Mesothelial cell of epicardium (in vitro differentiated cells): ENCODE measurements at places on chromosomes 3 and 15.
A peak's percentile ranks its signal among the peaks of the same experiment; 100 is the strongest.

DNA sequence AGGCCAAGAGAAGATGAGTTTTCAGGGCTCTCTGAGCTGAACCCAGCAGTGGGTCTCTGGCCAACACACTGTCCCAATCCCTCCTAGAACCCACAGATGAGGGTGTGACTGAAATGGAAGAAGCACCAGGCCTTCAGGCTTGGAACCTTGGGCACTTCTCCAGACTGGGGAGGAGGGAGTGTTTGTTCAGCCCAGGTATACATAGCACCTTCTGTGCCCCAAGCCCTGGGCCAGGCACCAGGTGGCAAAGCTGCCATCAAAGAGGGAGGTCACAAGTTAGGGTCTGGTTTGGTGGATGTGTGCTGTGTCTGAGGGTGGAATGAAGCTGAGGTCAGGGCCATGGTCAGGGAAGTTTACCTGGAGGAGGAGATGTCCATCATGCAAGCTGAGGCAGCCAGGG is 15.8 kb upstream of the RHO start:
- DNase-seq, result no peak

- DNase-seq, result no peak
Observed at GRCh38 chr15:74040109-74040850, 42.1 kb downstream of the GOLGA6A start.

DNA sequence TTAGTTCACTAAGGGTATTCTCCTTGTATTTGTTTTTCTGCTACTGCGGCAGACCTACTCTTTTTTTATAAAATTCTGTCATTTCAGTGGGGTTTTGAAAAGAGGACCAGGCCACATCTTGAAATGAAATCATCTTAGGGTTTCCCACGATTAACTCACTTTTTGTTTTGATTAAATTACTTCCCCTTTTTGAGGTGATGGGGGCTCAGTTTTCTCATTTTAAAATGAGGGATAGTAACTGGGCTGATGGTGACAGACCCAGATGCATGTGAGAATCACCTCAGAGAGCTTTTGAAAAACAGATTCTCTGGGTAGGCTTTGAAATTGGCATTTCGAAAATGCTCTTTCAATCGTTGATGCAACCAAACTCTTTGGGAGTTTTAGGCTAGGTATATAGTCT is 24.2 kb downstream of the UBE2Q2 start:
- DNase-seq, result no peak

- peak; percentile 58 for DNase-seq
Observed at GRCh38 chr15:57667171-57667849, 39.2 kb upstream of the POLR2M start.

DNA sequence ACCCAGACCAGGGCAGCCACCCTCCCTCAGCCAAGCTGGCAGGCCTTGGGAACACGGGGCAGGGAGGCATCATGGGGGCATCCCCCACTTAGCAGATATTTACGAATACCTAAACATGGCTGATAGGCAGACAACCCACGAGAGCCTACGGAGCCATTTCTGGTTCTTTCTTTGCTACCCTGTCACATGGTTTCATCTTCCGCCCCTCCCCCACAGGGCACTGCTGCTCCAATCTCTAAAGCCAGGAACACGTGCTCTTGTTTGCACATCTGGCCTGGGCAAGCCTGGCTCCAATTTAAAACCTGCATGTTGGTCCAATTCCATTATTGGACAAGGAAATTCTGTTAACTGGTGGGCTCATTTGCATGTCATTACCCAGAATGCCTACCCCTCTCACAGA is 447.4 kb upstream of the NR2F2 start:
- no peak for DNase-seq

DNA sequence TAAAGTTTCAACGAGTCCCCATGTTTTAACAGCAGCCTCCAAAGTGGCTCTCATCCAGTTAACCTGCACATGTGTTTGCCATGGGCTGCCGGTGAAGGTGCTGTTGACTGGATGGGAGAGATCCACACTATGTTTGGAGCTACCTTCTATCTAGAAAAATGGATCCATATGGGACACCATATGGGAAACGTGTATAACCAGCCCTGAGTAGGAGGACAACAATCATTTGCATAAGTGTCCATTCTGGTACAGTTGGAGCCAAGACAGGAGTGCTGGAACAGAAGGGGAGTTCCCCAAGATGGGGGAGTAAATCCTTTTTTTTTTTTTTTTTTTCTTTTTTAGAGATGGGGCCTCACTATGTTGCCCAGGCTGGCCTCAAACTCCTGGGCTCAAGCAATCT is 36.6 kb downstream of the MKRN2 start:
- DNase-seq, result no peak

DNA sequence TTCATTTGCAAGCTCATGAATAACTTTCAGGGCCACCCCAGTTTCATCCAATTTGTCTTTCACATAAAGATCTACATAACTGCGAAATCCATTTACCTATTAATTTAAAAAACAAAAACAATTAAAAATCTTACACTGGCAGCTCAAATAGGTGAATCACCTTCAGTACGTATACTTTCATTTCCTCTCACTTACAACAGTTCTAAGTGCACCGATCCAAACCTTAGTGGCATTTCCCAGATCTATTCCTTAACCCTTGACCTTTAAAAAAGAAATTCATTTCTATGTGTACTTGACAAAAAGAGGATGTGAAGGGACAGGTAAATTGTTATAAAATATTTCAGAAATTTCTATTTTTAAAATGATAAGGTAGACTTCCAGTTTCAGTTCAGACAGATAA is 30.8 kb downstream of the TOP2B start:
- no peak for DNase-seq

GRCh38 chr3:35944926-35945710 is 305.8 kb downstream of the ARPP21 start:
- no peak for DNase-seq

GRCh38 chr15:93290618-93290946 is 201.6 kb upstream of the RGMA start:
- no peak for DNase-seq

DNA sequence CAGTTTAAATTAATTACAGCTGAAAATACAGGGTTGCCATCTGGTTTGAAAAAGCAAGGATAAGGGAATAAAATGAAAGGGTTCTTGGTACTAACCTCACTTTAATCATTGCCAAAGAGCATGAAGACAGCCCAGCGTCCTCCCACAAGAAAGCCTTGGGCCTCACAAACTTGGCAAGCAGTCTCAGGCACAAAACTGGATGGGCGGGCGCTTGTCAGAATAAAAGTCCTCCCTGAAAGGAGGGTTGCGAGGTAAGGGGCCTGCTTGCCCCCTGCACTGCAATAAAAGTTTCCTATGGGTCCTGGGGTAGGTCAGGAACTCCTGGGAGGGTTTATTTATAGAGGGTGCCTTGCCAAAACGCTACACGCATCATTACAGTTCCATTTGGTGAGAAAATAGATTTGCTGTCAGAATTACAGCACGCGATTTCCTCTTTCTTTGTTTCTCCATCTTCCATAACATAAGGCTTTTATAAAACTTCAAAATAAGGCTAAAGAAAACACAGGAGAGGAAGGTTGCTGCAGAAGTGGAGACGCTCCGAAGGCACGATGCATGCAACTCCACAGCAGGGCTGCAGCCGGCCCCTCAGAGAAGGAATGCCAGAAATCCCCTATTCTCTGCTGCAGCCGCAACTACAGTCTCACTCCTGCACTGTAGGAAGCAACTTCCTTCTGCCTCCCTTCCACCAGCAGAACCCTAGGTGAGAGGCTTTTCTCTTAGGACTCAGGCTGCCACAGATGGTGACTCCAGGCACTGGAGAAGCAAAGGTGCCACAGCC is 61.3 kb downstream of the VGLL4 start:
- no peak for DNase-seq

GRCh38 chr15:39591896-39592315 is 11.0 kb downstream of the THBS1 start:
- no peak for DNase-seq

- no peak for DNase-seq
Observed at GRCh38 chr3:140809316-140809715, 131.5 kb downstream of the TRIM42 start.

GRCh38 chr15:74865316-74865715 is 7.8 kb downstream of the SCAMP2 start:
- DNase-seq, result no peak

DNA sequence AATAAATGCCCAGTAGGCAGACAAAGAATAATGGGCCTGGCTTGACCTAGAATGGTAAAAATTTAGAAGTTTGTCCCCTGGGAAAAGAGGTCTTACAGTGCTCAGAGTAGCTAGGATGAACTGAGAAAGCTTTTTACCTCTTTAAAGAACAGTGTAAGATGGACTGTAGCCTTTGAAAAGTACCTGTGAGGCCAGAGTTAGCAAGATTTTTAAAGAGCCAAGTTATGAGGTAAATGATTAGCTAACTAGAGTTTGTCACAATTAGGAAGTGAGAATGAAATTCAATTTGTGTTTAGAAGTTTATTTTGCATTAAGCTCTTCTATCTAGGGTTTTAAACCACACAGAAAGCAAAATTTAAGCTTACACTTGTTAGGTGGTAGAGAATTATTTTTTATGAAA is 480.9 kb downstream of the ZIC1 start:
- DNase-seq, result no peak

DNA sequence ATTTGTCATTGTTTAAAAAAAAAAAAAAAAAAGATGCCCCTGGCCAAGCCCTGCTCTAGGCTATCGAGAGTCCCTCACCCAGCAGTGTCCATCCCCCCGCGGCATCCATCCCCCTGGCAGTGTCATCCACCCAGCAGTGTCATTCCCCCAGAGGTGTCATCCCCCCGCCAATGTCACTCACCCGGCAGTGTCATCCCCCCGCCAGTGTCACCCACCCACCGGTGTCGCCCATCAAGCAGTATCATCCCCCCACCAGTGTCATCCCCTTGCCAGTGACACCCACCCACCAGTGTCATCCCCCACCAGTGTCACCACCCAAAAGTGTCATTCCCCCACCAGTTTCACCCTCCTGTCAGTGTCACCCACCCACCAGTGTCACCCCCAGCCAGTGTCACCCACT is 99.3 kb upstream of the PRR20G start:
- no peak for DNase-seq

- no peak for DNase-seq
Observed at GRCh38 chr3:158419820-158420653, 151.0 kb upstream of the MLF1 start.

DNA sequence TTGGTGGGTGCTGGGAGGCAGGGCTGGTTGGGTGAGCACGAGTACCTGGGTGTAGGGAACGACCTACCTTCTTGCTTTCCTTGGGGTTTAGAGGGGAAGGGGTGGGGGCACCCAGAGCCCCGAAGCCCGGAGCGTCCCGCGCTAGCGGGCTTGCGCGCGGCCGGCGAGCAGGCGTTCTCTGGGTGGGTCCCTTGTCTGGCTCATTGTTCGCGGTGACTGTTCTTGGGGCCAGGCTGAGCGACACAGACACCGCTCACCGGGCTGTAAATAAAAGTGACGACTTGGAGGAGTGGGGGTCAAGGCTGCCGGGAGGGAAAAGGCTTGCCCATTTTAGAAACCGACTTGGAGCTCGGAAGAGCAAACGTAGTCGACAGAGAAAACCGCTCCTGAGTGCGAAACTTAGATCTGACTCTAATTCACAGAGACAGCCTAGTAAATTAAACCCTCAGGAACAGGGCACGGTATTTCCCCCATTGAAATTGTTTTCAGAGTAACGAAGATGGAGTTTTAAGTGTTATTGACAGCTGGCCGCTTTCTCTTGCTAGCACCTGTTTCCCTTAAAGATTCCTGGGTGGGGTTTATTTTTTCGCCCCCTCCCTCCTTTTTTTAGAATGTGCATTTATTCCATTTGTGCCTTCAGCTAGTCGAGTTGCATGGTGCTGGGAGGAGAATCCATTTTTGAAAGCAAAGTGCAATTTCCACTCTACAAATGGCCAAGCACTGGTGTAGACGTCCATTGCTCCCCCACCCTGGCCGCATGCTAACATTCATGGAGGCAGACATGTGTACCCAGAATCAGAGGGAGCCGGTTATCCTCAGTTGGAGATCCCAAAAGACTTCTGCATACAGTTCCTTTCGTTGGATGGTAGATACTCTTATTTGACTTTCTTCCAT is 532.1 kb upstream of the SEMA6D start:
- DNase-seq, result peak; percentile 40

- DNase-seq, result no peak
Observed at GRCh38 chr3:162224746-162225145, 728.1 kb downstream of the OTOL1 start.

GRCh38 chr3:66662894-66663293 is 162.1 kb upstream of the LRIG1 start:
- DNase-seq, result no peak

GRCh38 chr15:51284871-51285270 is 53.5 kb downstream of the CYP19A1 start:
- no peak for DNase-seq

GRCh38 chr3:51954105-51954504 is 1.1 kb upstream of the GPR62 start:
- no peak for DNase-seq

DNA sequence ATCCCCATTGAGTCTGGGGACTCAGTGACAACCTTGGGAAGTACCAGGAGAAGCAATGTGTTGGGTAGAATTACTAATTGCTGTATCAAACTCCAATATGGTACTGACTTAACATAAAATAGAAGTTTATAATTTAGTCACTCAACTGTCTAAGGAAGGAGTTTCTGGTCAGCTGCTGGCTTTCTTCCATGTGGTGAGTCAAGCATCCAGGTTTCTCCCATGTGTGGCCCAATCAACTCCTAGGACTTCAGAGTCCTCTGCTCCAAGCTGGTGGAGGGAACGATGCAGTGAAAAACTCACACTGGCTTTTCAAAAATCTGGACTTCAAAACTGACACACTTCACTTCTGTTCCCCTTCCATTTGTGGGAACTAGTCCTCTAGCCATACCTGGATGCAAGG is 25.2 kb downstream of the WNT5A start:
- no peak for DNase-seq

GRCh38 chr3:175869404-175869803 is 1010.3 kb downstream of the NAALADL2 start:
- no peak for DNase-seq

GRCh38 chr15:74709892-74710291 is 14.1 kb upstream of the EDC3 start:
- DNase-seq, result no peak

GRCh38 chr3:171110715-171111114 is 84.2 kb upstream of the SLC2A2 start:
- no peak for DNase-seq

- no peak for DNase-seq
Observed at GRCh38 chr3:150299201-150299600, 108.9 kb upstream of the TSC22D2 start.

DNA sequence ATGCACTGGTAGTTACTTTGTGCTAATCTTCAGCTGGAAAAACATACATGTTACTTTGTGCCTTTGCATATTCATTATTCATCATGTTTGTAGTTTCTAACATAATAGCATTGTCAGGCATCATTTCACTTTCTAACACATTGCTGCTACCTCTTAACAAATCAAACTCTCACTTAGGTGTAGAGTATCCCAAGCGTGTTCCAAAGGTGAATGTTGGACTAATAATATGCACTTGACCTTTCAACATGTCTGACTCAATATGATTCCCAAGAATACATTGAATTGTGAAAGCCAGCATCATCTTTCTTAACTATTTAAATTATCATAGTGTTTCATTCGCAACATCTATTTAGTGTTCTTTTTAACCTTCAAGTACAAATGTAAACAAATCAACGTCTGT is 211.6 kb downstream of the BBX start:
- DNase-seq, result no peak
